GM18507 (cell line): ENCODE measurements at places on chromosomes 12 and 14.

- no peak for DNase-seq
Measured at GRCh38 chr14:72060917-72061316, 128.7 kb downstream of the RGS6 start.

DNA sequence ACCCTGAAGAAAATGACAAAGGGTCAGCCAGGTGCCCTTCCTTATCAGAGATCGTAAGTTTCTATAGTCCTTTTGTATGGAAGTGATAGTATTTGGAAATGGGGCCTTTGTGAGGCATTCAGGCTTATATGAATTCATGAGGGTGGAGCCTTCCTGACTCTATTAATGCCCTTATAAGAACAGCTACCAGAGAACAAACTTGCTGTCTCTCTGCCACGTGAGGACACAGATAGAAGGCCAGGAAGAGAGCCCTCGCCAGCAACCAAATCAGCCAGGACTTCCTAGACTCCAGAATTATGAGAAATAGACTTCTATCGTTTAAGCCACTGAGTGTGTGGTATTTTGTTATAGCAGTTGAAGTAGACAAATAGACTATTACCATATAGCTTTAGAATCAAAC is 36.7 kb downstream of the TRMT5 start:
- DNase-seq, result no peak

DNA sequence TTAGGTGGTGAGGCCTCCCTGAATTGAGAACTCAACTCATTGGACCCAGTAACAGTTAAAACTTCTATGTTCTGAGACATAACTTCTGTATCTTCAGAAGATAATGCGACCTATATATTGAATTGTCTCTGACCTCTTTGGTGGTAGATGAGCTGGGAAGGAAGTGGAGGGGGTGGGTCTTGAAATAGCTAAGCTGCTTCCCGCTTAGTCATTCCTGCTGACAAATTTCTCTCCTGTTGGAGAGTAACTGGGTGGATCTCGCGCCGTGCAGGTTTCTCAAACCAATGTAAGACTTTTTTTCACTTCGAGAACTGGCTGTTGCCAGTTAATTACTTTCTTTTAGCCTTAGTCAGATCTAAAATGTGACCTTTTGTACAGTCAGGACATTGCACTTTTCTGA is 100.8 kb downstream of the PPHLN1 start:
- no peak for DNase-seq

- DNase-seq, result no peak
Measured at GRCh38 chr12:87054226-87054625, 798.0 kb upstream of the MGAT4C start.

- no peak for DNase-seq
Measured at GRCh38 chr14:79111987-79112501, 941.9 kb downstream of the NRXN3 start.

- DNase-seq, result peak; percentile 25
Measured at GRCh38 chr12:93094988-93095737, 166.1 kb upstream of the EEA1 start.

GRCh38 chr12:127654383-127654985 is 612.5 kb upstream of the TMEM132C start:
- no peak for DNase-seq

DNA sequence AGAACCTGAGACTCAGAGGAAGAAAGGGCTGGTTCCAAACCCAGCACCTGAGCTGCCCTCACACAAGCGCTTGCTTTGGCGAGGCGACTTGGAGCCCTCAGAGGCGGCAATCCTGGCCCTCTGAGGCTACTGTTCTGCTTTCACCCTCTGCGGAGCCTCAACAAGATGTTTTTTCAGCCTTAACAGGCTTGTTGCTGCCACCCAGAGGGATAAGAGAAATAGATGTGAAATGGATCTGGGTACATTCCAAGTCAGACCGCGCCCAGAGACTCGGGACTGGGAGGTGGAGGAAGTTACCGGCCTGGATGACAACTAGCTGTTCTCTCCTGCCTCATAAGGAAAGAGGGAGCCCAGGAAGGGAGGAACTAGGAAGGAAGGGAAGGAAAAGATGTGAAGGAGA is 89.6 kb downstream of the TTC7B start:
- no peak for DNase-seq

- no peak for DNase-seq
Measured at GRCh38 chr12:72075891-72076557, 137.4 kb downstream of the TPH2 start.

GRCh38 chr12:125114365-125115141 is 49.3 kb downstream of the AACS start:
- no peak for DNase-seq

DNA sequence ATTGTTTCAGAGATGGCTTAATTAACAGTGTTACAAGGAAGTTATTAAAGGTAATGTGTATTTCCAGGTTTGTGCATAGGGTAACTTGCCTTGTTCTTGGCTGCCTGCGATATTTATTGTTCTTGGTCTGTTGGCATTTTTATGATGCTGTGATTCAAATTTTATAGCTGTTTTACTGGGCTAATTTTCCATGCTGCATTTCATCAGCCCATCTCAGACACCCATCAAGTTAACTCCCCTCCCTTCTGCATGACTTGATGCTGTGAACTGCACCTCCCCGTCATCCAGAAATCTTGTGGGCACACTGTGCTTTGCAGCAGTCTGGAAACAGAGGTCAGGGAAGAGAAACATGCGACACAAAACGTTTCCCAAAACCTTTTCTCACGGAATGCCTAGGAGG is 1049.2 kb downstream of the AACS start:
- no peak for DNase-seq

- no peak for DNase-seq
Measured at GRCh38 chr14:95431199-95432143, 85.0 kb downstream of the SYNE3 start.

GRCh38 chr12:75488553-75488952 is 8.0 kb downstream of the GLIPR1 start:
- no peak for DNase-seq

GRCh38 chr12:91373086-91373485 is 190.5 kb upstream of the DCN start:
- DNase-seq, result no peak

- DNase-seq, result no peak
Measured at GRCh38 chr14:60221457-60221856, 27.6 kb upstream of the PPM1A start.

GRCh38 chr12:88764781-88765480 is 184.7 kb upstream of the KITLG start:
- no peak for DNase-seq

- no peak for DNase-seq
Measured at GRCh38 chr14:70770490-70770889, 38.8 kb downstream of the MAP3K9 start.

- no peak for DNase-seq
Measured at GRCh38 chr12:121162384-121162783, 29.7 kb downstream of the P2RX7 start.

- DNase-seq, result no peak
Measured at GRCh38 chr12:65918021-65918420, 93.7 kb downstream of the HMGA2 start.

DNA sequence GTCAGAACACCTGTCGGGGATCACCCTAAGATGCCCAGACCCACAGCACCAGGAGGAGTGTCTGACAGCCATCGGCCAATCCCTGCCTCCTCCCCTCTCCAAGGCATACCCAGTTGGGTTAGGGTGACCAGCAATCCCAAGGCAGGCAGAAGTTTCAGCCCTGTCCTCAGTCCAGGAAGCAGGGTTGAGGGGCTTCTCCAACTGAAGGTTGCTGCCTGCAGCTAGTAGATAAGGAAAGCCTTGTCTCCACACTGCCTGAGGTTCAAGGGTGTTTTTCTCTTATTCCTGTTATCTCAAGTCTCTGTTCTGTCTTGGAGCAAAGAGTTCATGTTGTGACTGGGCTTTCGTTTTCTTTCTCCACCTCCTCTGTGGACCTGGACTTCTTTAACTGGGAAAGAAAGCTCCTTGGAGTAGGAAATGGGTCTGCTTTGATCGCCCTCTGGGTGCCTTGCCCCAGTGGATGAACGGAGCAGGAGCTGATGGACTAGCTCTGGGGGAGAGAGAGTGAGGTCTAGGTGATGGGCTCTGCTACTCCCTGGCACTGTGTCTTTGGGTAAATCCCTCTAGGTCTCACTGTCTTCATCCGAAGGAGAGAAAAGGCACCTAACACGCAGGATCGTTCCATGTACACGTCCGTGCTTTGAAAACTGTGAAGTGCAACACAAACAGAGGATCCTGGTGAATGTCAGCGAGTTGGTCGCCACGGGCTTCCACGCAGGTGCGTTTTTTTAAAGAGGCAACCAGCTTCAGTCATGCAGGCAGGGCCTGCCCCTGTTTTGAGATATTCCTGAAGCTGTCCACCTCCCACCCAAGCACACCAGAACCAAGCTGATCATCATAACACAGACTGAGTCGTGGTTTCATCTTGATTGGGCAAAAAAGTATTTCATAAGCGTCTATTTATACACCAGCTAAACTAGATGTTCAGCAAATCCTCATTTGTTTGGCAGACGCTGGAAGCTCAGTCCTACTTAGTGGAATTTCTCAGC is 52.5 kb upstream of the FOXN3 start:
- no peak for DNase-seq

- no peak for DNase-seq
Measured at GRCh38 chr14:100256339-100256895, 17.5 kb downstream of the YY1 start.

- DNase-seq, result no peak
Measured at GRCh38 chr14:92582706-92583452, 69.3 kb downstream of the RIN3 start.

DNA sequence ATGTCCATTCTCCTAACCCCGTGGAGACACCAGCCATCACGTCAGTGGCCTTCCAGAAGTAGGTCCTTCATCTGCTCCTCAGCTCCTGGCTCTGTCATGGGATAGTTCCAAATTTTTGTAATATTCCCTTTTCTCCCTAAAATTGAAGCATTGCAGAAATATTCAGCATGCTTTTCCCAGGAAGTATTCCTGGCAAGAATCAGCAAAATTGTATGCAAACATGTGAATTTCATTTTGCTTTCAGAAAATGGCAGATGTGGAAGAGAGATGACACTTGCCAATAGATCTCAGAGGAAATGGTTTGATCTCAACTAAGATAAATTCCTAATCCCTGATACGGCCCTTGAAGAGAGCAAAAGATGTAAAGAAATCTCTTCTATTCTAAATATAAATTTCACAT is 298.9 kb downstream of the ITPR2 start:
- no peak for DNase-seq

GRCh38 chr12:51833448-51834227 is 14.9 kb downstream of the FIGNL2 start:
- DNase-seq, result no peak

- DNase-seq, result no peak
Measured at GRCh38 chr12:89965993-89966392, 257.4 kb upstream of the ATP2B1 start.

GRCh38 chr14:50521912-50522341 is 10.4 kb downstream of the MAP4K5 start:
- no peak for DNase-seq

DNA sequence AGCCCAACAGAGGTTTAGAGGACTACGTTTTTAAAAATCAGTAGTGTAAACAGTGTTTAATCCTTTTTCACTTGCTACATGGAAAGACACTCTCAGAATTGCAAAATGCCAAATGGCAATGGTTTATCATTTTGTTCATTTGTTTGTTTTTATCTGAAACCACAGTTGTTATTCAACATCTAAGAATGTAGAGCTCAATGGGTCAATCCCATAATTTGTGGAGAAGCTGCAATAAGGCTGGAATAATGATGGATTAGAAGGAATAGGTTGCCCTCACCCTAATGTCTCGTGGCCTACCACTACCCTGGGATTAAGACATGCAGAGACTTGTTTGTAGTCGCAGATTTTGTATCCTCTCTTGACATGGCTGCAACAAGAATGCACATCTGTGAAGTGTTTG is 115.7 kb downstream of the LLPH start:
- no peak for DNase-seq

DNA sequence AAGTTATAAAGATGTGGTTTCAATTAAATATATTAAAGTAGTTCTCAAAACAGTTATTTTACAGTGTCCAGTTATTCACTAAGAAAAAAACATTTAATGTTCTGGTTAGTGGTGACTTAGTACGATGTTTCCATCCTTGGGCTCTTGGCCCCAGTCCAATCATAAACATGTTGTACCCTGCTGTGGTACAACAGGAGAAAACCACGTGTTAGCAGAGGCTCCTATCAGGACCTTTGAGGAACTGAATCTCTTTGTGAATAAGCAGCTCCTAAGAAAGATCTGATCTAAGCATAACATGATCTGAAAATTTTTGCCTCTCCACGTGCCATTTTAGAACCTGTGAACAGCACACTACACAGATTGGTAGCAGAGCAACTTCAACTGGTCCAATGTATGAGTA is 234.0 kb downstream of the SYT1 start:
- DNase-seq, result no peak

DNA sequence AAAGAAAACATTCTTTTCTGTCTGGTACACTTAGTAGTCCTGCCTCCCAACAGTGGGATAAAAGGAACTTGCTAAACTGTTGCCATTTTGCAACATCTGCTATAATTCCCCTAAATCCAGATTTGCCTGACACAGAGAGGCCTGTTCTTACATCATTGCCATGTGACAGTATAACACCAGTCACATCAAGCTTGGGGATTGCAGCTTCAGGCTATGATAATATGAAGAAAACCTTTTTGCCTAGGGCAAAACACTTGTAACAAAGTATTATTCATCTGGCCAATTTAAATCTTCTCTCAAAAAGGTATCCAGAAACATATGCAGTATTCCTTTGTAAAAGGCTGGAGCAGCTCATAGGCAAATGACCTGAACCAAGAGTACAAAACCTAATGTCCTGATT is 80.9 kb upstream of the OTX2 start:
- no peak for DNase-seq

GRCh38 chr12:91272461-91273063 is 89.9 kb upstream of the DCN start:
- DNase-seq, result no peak

DNA sequence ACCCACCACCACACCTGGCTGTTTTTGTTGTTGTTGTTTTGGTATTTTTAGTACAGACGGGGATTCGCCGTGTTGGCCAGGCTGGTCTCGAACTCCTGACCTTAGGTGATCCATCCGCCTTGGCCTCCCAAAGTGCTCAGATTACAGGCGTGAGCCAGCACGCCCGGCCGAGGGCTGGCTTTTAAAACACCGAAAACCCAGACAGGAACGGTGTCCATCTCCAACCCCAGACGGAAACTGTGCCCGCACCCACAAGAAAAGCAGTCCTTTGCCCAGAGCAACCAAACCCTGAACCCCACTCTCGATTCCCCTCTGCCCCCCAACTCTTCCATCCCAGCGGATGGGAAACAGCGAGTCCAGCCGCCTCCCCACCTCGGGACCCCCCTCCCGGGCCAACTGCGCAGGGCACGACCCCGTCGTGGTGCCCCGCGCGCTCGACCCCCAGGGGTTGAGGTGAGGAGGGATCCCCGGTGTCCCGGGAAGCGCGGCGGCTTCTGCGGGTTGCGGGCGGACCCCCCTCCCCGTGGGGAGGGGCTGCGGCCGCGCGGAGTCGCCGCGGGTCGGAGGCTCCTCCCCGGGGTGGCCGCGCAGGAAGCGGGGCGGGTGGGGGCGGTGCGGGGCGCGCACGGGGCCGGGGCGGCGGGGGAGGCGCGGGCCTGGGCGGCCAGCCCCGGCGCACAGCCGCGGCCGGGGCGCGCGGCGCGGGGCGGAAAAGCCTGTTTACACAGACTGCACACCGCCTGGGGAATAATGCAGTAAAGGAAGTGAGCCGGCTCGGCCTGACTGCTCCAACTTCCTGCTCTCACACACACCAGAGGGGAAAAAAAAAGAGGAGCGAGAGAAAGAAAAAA is at the start of gene ELK3:
TSS of gene ELK3 (plus strand) at position 651 of the 851 bp plus-strand sequence.
- peak; percentile 48 for DNase-seq

- no peak for DNase-seq
Measured at GRCh38 chr12:43271659-43272058, 280.3 kb downstream of the ADAMTS20 start.
